OCI-LY7 (cell line): ENCODE measurements at places on chromosomes 4 and X. TPM values are rescaled to one million over a fixed set of nuclear protein-coding genes. Genes with fewer than 3 reads are reported as not detected.

- peak; percentile 79 for DNase-seq
These were observed 230.3 kb downstream of the APBB2 start for GRCh38 chr4:40984051-40984450.

RS1 gene
- total RNA-seq = not detected in 2 replicates

GRCh38 chr4:54929459-54929858, 195.9 kb downstream of the KDR start:
- DNase-seq = no peak

- no peak for DNase-seq
These were observed 5.9 kb downstream of the RTL3 start for GRCh38 chrX:78653118-78653822.

GPM6B gene
- total RNA-seq = not detected in 2 replicates

GRCh38 chrX:65034292-65034667, 58.0 kb upstream of the ZC4H2 start:
- no peak for DNase-seq

DNA sequence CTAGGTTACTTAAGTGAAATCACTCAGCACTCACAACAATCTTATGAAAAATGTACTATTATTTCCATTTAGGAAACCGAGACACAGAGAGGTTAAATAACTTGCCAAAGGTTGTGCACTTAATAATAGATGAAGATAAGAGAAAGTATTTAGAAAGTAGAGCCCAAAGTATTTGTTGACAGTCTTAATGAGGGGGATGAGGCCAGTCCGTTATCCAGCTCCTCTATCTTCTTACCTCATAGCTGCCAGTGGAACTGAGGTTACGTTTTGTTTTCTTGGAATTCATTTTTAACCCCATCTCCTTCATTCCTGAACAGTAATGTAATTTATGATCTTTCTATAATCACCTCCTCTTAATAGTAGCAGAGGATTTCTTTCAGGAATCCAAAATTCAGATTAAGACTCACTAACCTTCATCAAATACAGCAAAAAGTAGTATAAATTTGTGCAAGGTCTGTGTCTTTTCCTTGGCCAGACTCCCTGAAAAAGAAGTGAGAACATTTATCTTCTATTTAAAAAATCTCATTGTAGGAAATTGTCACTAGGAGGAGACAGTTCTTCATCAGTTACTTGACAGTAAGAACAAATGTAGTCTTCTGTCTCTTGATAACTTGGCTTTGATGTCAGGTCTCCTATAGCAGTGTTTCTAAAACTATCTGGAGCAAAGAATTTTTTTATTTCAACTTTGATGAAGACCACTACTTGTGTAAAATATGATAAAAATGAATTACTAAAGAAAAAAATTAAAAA, 35.5 kb downstream of the F8 start:
- peak; percentile 1 for DNase-seq

DNA sequence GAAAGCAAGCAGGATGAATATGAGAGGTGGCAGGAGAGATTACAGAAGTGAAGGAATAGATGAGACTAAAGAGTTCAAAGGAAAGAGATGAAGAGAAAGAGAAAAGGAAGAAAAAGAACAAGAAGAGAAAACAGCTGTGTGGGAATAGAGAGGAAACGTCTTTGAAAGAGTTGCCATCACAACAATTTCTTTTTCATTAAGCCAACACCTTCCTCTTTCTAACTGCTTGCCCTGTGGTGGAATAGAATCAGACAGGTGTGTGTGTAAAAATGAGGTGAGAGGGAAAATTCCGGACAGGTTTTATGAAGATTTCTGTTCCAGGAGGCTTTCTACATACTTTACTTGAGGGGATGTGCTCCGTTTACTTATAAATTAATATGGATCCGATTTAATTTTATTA, 28.8 kb downstream of the DTHD1 start:
- DNase-seq = no peak

- no peak for DNase-seq
These were observed 182.2 kb upstream of the KCNIP4 start for GRCh38 chr4:22130741-22131140.

DNA sequence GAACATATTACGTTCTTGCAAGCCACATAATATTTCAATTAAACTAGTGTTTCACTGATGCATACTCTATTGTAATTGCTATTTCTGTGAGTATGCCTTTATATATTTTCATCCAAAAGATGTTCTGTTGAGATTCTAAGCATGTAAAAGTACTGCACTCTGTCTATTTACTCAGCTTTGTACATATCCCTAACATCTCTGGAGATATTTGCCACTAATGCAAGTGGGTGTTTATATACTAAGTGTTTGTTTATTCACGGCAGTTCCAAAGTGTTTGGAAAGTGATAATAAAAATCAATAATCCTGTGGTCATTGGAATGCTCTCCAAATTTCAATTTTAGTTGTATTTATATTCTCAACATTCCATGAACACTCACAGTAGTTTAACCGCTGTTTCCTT, 1989.0 kb downstream of the C4orf33 start:
- no peak for DNase-seq

RHOH gene
- 83.2 and 87.4 TPM in 2 replicates for total RNA-seq

GUCY1A1 gene
- not detected in 2 replicates for total RNA-seq

FGA gene
- not detected in 2 replicates for total RNA-seq

GRCh38 chr4:152166567-152166966, 369.3 kb downstream of the FBXW7 start:
- DNase-seq = no peak

DNA sequence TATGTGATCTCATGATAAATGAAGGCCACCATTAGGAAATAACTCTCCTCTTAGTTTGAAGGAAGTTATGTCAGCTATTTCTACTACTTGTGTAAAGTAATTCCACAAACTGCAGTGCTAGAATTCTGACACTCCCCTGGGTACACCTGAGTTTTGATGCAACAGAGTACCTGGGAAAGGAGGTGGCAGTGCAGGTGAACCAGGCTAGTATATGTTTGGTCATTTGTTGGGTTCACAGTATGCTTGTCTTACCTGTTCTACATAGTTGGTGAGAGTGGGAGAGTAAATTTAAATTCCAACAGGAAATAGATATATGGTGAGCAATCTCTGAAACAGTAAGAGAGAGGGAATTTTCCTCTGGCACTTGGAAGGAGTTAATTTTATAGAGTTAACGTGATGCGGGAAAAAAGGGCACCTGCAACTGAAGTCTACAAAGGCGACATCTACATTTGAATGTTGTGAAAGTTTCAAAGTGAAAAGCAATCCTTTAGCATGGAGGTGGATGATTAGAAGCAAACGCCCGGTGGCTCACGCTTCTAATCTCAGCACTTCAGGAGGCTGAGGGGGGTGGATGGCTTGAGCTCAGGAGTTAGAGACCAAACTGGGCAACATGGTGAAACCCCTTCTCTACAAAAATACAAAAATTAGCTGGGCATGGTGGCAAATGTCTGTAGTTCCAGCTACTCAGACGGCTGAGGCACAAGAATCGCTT, 8.3 kb upstream of the SLC10A6 start:
- no peak for DNase-seq
